ENCODE measurements at places on chromosomes 2 and 18.

- no peak for DNase-seq
Observed at GRCh38 chr2:234002281-234002680, 48.2 kb upstream of the SPP2 start.

GRCh38 chr2:224807153-224807964 lies 91.2 kb upstream of the CCDC195 start:
- DNase-seq: no peak

GRCh38 chr2:69570474-69570873 lies 73.1 kb downstream of the AAK1 start:
- no peak for DNase-seq

DNA sequence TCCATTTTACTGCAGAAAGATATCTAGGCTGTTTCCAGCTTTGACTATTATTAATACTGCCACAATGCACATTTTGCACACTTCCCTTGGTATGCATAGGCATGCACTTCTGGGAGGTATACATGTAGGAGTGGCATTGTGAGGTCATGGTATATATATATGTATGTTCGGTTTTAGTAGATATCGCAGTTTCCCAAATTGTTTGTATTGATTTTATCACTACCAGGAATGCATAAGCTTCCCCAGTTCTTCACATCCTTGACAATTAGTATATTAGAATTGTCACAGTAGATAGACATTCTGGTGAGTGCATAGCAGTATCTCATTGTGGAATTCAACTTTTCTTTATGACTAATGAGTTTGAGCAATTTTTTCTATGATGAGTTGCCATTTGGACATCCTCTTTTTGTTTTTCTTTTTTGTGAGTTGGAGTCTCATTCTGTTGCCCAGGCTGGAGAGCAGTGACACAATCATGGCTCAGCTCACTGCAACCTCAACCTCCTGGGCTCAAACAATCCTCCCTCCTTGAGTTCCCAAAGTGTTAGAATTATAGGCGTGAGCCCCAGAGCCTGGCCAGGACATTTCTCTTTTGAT lies 4.2 kb upstream of the GRB14 start:
- DNase-seq: no peak

- DNase-seq: no peak
Observed at GRCh38 chr2:71562518-71562917, 109.2 kb downstream of the DYSF start.

DNA sequence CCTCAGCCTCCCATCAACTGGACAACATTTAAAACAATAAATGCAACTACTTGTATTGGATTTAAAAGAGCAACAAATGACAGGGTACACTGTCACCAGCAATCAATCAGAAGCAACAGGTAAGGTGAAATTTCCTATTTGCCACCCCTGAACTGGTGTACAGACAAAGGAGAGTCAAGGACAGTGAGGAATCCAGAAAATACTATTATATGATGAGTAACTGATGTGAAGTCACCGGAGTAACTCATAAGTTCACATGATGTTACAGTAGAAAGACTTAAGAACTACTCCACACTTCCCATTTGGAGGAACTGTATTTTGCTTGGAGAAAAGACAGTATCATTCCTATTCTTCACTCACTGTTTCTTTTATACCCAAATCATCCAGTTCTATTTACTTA lies 4.1 kb upstream of the STAT1 start:
- no peak for DNase-seq

DNA sequence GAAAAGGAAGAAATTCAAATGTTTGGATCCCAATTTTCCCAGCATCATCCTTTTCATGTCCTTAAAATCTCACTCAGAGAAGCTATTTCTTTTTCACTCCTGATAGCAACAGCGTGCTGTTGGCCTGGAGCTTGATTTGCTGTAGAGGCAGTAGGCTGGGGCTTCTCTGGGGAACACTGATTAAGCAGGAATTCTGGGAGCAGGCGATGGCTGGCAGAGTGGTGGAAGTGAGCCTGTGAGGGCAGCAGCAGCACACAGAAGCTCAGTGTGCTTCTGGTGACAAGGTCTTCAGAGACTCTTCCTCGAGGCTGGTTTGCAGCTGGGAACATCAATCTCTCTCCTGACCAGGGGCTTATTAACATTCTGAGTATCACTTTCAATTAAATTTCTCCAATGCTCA lies 284.6 kb downstream of the DPP10 start:
- no peak for DNase-seq

- DNase-seq: no peak
Observed at GRCh38 chr18:48833701-48834412, 116.9 kb downstream of the SMAD7 start.

GRCh38 chr2:40281021-40281940 lies 170.6 kb downstream of the SLC8A1 start:
- DNase-seq: no peak

DNA sequence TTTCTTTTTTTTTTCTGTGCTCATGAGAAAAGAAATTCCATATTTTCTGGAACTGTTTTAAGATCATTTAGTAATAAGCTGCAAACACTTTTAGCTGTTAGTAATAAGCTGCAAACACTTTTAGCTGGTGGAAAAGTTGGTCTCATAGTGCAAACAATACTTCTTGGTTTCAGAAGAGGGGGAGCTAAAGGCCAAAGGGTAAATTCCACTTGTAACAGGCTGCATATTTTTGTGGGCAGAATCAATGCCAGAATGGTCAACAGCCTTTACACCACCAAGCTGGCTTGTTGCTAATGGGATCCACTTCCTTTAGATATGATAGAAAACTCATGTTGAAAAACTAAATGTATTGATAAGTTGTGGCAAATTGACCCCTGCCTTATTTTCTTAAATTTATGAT lies 356.8 kb downstream of the NR4A2 start:
- DNase-seq: no peak

GRCh38 chr2:238091436-238092060 lies 8.6 kb upstream of the ESPNL start:
- DNase-seq: no peak

DNA sequence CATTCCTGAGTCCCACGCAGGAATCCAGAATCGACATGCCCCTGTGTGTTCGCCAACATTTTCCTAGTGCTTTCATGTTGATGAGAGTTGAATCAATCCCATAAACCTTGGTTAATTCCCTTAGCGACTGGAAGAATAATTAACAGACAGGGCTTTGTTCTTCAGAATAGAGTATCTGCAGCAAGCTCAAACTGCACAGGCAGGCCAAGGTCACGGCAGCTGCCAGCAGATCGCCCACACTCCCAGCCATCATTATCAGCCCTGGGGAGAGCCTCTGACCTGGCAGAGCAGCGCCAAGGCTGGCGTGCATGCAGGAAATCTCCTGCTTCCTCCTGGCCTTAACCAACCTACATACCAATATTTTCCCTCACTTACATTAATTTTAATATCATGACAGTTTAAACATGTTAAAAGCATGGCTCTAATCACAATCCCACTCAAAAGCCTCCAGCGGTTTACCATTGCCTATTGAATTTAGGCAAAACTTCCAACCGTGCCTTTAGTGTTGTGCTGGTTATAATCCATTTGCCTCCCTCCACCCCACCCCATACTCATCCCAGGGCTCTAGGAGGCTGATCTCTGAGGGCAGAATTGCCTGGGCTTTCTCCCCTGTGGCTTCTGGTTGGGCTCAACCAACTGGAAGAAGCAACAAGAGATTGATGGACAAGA lies 46.8 kb upstream of the NCK2 start:
- no peak for DNase-seq

DNA sequence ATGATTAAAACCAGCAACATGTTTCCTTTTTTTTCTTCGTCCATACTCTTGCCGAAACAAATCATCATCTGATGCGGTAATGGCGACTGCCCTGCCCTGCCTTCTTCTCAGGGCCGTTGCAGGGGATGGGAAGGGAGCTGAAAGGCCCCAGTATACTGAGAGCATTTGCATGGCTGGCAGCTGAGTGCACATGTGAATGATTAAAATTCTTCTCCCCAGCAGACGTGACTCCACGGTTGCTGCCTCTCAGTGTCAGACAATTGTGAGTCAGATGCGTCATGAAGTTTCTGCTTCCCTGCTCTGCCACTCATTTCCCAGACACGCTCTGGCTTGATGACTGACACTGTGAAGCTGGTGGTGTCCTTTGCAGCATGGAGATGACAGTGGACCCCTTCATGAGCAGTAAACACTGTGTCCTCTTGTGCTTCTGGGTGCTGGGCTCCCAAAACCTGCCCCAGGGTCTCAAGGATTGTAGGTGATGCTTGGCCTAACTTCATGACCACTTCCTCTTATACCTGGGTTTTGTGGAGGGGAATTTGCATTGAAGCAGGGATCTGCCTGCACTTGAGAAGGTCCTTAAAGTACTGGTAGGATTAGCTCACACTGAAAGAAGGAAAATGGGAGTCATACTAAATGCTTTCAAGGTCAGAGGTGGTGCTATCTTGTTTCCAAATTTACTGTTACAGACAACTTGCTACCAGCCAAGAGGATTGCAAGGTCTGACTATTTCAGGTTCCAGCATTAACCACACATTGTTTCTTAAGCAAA lies 222.5 kb upstream of the COPS8 start:
- no peak for DNase-seq

- DNase-seq: no peak
Observed at GRCh38 chr18:76451396-76452331, 43.4 kb downstream of the ZNF516 start.

- no peak for DNase-seq
Observed at GRCh38 chr2:204279819-204280218, 265.5 kb upstream of the PARD3B start.
